ENCODE measurements at places on chromosomes 6 and 20. TPM values are rescaled to one million over a fixed set of nuclear protein-coding genes. Genes with fewer than 3 reads are reported as not detected.

The SRMS gene
- total RNA-seq: not detected

The PROKR2 gene
- total RNA-seq: not detected

The MOG gene
- not detected for total RNA-seq

The SERPINB1 gene
- 41.6 TPM for total RNA-seq

The PAX1 gene
- total RNA-seq: not detected

GRCh38 chr6:70299456-70299855 is 3.4 kb downstream of the COL9A1 start:
- no peak for DNase-seq

DNA sequence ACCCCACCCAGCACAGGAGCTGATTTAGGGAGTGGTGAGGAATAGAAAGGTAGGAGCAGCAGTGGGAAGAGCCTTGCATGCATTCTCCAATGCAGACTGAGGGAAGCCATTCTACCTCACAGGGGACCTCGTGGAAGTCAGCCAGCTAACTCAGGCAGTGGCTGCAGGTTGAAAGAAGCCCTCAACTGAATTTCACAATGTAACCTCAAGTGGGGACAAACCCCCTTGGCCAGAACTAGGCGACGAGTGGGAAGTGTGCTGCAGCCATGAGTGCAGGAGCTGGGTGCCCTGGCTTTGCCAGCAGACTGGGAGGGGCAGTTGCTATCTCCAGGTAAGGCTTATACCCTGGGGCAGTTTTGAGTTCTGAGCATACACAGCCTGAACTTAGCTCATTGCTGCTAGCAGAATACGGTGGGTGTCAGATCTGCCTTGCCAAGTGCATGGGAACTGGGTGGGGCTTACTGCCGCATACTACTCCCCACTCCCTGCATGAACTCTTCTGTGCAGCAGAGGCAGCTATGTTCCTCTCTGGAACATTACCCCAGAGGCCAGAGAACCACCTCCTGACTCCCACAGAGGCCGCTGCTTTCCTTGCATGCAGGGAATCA is 126.5 kb downstream of the CDK19 start:
- DNase-seq: no peak

DNA sequence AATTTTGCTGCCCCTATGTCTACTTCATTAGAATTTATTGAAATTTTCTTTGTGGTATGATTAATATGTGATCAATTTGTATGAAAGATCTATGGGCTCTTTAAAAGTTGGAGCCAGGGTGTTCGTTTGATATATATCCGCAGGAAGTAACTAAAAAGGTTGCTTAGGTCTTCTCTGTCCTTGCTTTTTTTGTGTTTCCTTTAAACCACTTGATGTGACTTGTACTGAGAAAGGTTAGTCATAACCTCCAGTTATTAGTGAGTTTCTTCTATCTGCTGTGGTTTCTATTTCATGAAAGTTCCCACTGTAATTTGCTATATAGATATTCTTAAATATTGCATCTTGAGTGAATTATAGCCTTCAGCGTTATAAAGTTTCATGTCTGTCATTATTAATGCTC is 585.3 kb upstream of the ARID1B start:
- no peak for DNase-seq

DNA sequence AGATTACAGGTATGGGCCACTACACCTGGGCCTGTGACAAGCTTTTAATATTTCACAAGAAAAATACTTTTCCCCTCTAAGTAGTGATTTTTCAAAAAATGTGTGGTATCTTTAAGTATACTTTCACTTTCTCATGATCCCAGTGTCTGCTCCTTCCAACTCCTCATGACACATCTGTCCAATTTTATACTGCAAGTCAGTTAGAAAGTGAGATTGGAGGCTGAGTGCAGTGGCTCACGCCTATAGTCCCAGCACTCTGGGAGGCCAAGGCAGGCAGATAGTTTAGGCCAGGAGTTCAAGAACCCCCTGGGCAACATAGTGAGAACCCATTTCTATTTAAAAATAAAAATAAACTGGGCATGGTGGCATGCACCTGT is 20.2 kb downstream of the PIM1 start:
- DNase-seq: no peak
